ENCODE measurements at places on chromosomes 7 and 10. TPM values are rescaled to one million over a fixed set of nuclear protein-coding genes. Genes with fewer than 3 reads are reported as not detected.

Gene KEL
- 0.29 TPM for polyA plus RNA-seq

Gene FGFBP3
- 0.45 TPM for polyA plus RNA-seq

GRCh38 chr10:23433701-23434100 lies 5.2 kb upstream of the OTUD1 start:
- no peak for DNase-seq

Gene PDSS1
- 6.4 TPM for polyA plus RNA-seq

Gene MALSU1
- 68.4 TPM for polyA plus RNA-seq

GRCh38 chr7:139573871-139574270 lies 50.4 kb downstream of the CLEC2L start:
- DNase-seq = no peak

DNA sequence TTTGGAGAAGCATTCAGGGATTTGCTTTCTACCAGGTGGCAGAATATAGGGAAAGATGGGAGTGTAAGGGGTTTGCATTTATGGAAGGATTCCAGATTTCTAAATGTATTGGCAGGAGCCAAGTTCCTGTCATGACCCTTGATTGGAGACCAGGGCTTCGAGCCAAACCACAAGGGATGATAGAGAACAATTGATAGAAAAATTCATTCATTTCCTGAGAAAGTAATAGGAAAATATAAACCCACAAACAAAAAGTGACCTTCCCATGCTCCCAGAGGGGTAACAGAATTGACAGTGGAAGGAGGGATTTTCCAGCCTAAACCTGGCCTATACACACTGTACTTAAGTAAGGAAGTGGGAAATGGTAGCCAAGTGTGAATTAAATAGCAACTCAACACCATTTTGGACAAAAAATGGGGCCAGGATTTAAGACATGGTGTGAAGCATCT lies 22.4 kb upstream of the IFIT2 start:
- DNase-seq = peak; percentile 47

- no peak for DNase-seq
Measured at GRCh38 chr10:70063418-70064098, 10.9 kb downstream of the MACROH2A2 start.

GRCh38 chr7:92156990-92157389 lies 22.0 kb downstream of the LRRD1 start:
- no peak for DNase-seq

GRCh38 chr10:98267069-98267893 lies 713 bp downstream of the LOXL4 start:
- DNase-seq = no peak

DNA sequence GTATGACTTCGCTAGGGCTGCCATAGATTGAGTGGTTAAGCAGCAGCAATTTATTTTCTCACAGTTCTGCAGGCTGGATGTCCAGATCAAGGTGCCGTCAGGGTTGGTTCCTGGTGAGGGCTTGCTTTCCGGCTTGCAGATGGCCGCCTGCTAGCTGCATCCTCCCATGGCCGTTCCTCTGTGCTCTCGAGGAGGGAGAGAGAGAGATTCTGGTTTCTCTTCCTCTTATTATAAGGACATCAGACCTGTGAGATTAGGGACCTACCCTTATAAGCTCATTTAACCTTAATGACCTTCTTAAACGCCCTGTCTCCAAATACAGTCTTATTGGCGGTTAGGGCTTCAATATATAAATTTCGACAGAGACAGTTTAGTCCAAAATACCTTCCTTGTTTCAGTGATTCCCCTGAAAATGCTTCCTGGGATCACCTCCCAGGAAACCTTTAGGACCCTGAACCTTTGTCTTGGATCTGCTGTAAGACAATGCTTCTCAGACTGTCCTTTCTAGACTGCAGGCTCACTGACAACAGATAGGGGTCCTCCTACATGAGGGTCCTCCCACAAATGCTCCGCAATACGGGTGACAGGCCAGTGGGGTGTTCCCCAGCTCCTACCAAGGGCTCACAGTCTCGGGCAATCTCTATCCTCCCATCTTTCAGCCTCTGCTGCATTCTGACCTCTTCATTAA lies 82.5 kb upstream of the BAIAP2L1 start:
- DNase-seq = no peak

Gene PCDH15
- polyA plus RNA-seq = 1.2 TPM

Gene GBX1
- 0.14 TPM for polyA plus RNA-seq

DNA sequence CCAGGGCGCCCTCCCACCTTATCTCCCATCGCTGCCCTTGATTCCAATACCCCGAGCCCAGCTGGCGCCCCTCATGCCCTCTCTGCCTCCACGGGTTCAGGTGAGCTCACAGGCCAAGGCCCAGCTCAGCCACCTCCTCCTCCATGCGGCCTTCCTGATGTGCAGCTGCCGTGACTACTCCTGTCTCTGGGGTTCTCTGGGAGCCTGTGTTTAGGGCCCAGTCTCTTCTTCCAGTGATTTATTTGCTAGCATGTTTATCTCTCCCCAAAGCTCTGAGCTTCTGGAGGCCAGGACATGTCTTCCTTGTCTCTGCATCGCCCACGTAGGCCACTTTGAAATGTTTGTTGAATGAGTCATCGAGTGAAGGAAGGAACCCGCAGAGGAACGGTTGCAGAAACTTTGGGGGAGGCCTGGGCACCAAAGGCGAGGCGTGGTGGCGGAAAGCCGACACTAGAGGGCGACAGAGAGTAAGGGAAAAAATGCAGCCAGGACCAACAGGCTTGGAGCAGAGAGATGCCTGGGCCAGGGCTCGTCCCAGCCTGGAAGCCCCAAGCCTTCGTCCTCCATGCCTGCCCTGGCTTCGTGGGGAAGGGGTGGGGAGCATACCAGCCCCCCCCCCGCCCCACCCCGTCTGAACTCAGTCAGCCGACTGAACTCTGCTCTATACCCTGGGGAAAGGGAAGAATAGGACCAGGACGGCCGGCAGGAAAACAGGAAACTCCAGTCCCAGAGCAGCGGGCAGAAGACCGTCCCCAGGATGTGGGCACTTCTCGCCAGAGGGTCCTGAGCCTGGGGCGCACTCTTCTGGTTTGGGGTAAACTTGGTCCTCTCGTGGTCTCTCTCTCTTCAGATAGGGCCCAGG lies 10.9 kb upstream of the HSPB1 start:
- DNase-seq = peak; percentile 96

Gene SPDYE6
- 0.18 TPM for polyA plus RNA-seq

Gene VTI1A
- polyA plus RNA-seq = 9.1 TPM

Gene PLCE1
- polyA plus RNA-seq = 6.0 TPM

- DNase-seq = peak; percentile 60
Measured at GRCh38 chr10:60043561-60044241, 137.3 kb upstream of the CCDC6 start.

Gene KCNIP2
- 729 TPM for polyA plus RNA-seq

GRCh38 chr10:29539412-29539811 lies 95.4 kb downstream of the SVIL start:
- DNase-seq = no peak

Gene SPACDR
- polyA plus RNA-seq = 0.11 TPM

DNA sequence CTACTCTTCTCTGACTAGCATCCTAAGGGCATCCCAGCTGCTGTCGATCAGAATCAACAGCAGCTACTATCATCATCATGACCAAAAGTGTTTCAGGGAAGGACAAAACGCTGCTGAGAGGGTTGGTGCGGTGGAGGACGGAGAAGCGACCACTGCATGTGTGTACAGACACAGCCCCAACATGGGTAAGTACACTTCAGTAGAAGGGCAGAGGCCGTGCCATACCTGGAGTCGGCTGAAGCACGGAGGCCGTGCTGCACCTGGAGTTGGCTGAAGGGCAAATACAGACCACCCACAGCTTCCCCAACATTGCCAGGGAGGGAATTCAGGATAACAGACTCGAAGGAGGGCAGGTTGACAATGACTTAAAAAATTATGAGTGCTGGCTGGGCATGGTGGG lies 67.8 kb upstream of the CYTH3 start:
- no peak for DNase-seq

DNA sequence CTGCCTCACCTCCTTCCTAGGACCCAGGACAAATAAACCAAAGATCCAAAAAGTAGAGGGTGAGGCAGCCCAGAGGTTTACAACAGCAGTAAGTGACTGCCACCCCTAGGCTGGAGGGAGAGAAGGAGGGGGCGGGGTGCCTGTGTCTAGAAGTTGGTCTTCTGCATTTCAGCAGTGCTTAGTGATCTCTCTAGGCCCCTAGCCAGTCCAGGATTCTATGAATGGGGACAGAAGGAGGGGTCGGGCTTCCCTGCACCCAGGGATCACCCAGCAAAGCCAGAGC lies 62.8 kb upstream of the KDM7A start:
- DNase-seq = no peak

DNA sequence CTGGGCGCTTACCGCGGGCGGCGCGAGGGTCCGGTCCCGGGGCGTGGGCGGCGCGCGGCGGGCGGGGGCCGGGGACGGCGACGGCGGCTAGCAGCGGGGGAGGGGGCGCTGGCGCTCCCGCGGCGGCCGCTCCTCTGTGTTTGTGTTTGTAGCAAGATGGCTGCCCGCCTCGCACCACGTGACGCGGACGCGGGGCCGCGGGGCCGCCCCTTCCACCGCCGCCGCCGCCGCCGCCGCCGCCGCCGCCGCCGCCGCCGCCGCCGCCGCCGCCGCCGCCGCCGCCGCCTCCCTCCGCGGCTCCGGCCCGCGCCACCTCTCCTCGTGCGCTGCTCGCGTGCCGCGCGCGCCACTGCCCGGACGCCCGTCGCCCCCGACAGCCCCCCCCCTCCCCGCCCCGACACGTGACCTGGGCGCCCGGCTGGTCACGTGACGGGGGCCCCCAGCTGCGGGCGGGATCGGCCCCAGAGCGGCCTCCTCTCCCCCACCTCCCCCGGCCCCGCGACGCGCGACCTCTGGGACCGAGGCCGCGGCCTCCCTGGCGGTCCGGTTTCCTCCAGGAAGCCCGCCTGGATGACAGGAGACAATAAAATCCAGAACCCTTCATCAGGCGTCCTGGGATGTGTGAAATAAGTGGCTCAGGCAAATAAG lies at the start of gene GIGYF1:
GIGYF1 (minus strand) TSS at position 153 of the 648 bp plus-strand sequence. CDS start 6,012 bp downstream, outside the sequence.
- DNase-seq = peak; percentile 90

DNA sequence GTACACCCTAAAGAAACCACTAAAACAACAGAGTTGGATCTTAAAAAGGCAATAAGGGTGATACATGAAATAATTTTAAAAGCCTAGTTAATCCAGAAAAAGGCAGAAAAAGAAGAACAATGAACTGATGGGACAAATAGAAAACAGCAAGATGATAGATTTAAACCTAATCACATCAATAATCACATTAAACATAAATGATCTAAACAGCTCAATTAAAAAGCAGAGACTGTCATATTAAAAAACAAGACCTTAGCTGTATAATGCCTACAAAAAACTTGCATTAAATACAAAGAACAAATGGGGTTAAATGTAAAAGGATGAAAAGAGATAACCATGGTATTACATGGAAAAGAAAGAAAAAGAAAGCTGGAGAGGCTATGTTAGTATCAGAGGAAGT lies 96.2 kb downstream of the RTKN2 start:
- no peak for DNase-seq

Gene ACBD7
- polyA plus RNA-seq = not detected

DNA sequence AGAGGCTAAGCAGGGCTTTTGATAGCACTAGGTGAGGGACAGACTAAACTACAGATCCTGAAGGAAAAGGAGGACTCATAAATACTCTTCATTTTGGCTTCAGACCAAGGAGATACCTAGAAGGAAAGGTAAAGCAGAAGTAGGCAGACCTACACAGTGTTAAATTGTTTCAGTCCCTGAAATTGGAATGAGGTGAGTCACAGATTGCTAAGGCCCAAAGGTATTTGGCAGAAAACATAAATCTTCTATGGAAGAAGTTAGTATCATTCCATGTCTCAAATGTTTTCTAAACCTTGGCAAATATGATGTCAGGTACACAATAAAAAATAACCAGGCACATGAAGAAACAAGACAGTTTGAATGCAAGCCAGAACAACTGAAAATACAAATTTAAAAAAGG lies 30.0 kb downstream of the MTERF1 start:
- DNase-seq = no peak

DNA sequence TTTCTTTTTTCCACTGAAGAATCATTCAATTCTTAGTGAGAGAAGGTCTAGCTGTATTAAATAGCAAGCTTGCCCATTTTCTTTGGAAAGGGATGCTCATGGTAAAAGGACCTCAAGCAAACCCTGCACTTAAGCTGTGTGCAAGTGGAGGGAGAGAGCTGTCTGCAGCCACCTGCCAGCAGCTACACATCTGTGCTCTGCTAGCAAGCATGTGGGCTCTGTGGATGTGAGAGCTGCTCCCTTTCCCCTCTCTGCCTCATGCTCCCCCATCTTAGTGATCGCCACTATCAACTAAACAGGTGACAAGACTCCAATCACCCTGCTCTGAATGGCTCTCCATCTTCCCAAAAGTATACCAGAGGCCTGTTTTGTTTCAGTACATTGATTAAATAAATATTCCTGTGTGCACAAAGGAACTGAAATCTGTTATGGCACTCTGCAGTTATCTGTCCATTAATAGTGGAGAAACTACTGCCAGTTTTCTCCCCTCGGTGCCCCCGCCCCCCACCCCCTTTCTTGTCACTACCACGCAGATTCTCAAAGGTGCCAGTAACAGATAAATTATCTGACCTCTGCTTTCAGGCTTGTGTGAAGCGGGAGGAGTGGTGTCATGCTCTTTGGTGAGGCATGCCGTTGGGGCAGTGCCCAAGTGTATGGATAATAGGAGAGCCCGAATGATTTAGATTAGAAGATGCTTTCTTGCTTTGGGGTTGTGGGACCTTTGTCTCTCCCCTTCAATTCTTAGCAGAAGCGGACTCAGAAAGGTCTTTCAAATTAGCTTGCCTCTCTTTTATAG lies 26.4 kb downstream of the AUTS2 start:
- no peak for DNase-seq

Gene PALD1
- polyA plus RNA-seq = 2.8 TPM

- peak; percentile 48 for DNase-seq
Measured at GRCh38 chr10:132185601-132186487, 904 bp upstream of the DPYSL4 start.

DNA sequence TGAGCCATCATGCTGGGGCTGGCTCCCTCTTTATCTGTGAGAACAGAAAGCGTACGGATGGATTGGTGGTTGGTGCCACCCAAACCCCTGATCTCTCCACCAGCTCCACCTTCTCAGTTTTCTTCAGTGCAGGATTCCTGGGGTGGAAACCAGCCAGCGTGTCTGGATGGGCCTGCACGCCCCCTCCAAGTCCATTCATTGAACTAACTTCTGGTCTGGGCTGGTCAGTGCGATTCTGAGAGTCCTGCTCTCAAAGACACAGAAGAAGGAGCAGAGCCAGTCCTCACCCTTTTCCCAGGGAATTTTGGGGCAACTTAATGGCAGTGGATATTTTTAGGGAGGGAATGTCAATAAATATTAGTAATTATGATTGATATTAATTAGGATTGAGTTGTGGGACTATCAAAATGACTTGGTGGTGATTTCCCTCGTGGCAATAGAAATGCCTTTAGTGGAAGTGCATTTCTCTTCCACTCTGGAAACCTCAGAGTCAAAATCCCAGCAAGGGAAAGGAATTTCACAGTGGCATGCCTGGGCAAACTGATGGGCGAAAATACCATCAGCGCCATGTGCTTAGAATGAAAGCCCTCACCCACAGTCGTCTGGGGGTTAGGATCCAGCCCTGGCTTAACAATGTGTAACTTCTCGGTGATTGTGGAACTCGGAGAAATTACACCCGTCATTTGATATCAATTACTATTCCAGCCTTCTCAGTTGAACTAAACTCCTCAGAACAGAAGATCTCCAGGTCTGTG lies 69.3 kb upstream of the EEPD1 start:
- DNase-seq = no peak

GRCh38 chr10:30863516-30864210 lies 168.0 kb downstream of the ZNF438 start:
- DNase-seq = no peak

Data from right cardiac atrium (tissue), 5 donors.